ENCODE measurements at places on chromosomes 11 and 22. TPM values are rescaled to one million over a fixed set of nuclear protein-coding genes. Genes with fewer than 3 reads are reported as not detected.

DDX17 gene
- 927 TPM for total RNA-seq

PRRG4 gene
- total RNA-seq, result not detected

SWAP70 gene
- 4.7 TPM for total RNA-seq

APOL4 gene
- total RNA-seq, result not detected

SCN3B gene
- not detected for total RNA-seq

INSC gene
- 0.35 TPM for total RNA-seq

TPST2 gene
- total RNA-seq, result 23.9 TPM

- H3K36me3 ChIP-seq, result no peaks in the 10 kb centered on the region
- no peak overlapping the region for H3K4me3 ChIP-seq
- H3K27ac ChIP-seq, result no peak overlapping the region
- H3K4me1 ChIP-seq, result no peaks in the 10 kb centered on the region
- no peak for DNase-seq
- no peaks in the 10 kb centered on the region for H3K27me3 ChIP-seq
Observed at GRCh38 chr22:10781571-10782403, 4746.2 kb upstream of the OR11H1 start.

DNA sequence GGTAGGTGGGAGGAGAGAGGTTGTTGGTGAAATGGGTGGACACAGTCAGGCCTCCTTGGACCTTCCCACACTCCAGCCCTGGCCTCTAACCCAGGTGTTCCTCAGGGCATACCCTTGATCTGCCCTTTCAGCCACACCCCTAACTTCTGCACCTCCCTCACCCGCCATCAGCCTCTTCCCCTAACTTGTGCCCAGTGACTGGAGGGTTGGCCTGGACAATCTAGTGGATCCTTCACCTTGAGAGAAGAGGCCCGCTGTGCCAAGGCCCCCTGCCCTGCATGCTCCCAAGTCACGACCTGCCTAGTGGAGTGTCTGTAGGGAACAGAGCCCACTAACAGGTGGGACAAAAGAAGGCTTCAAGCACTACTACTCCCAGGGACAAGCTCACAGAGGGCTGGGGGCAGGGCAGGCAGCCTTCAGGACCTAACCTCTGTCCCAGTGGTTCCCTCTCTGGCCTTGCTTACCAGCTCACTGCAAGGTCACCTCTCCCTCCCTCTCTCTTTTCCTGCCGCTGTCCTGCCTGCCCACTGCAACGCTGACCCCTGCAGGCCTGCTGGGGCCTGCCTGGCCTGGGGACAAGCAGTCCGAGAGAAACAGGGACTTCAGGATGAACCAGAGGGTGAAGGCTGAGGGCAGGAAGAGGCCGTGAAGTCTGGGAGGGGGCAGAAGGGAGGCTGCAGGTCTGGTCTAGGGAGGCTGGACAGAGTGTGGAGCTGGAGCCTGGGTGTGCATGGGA, 3.3 kb downstream of the SYT7 start:
- H3K27me3 ChIP-seq, result peaks cover 7% of the 10 kb centered on the region
- H3K4me1 ChIP-seq, result peaks cover 11% of the 10 kb centered on the region
- peak; percentile 0 for DNase-seq
- no peak overlapping the region for H3K27ac ChIP-seq
- H3K36me3 ChIP-seq, result no peaks in the 10 kb centered on the region

- H3K36me3 ChIP-seq, result no peaks in the 10 kb centered on the region
- no peak overlapping the region for H3K4me3 ChIP-seq
- no peak overlapping the region for H3K27ac ChIP-seq
- no peaks in the 10 kb centered on the region for H3K4me1 ChIP-seq
- no peaks in the 10 kb centered on the region for H3K27me3 ChIP-seq
- DNase-seq, result no peak
Observed at GRCh38 chr11:92717240-92717639, 252.2 kb upstream of the MTNR1B start.

GRCh38 chr11:128552783-128553661, 34.3 kb downstream of the ETS1 start:
- DNase-seq, result peak; percentile 28
- H3K4me1 ChIP-seq, result peaks cover 59% of the 10 kb centered on the region
- H3K27ac ChIP-seq, result peak overlapping the region; percentile 28
- no peak overlapping the region for H3K4me3 ChIP-seq
- no peaks in the 10 kb centered on the region for H3K27me3 ChIP-seq

GRCh38 chr11:14907411-14908213, 15.6 kb upstream of the CYP2R1 start:
- no peaks in the 10 kb centered on the region for H3K27me3 ChIP-seq
- H3K36me3 ChIP-seq, result no peaks in the 10 kb centered on the region
- H3K4me3 ChIP-seq, result no peak overlapping the region
- peak; percentile 81 for DNase-seq

DNA sequence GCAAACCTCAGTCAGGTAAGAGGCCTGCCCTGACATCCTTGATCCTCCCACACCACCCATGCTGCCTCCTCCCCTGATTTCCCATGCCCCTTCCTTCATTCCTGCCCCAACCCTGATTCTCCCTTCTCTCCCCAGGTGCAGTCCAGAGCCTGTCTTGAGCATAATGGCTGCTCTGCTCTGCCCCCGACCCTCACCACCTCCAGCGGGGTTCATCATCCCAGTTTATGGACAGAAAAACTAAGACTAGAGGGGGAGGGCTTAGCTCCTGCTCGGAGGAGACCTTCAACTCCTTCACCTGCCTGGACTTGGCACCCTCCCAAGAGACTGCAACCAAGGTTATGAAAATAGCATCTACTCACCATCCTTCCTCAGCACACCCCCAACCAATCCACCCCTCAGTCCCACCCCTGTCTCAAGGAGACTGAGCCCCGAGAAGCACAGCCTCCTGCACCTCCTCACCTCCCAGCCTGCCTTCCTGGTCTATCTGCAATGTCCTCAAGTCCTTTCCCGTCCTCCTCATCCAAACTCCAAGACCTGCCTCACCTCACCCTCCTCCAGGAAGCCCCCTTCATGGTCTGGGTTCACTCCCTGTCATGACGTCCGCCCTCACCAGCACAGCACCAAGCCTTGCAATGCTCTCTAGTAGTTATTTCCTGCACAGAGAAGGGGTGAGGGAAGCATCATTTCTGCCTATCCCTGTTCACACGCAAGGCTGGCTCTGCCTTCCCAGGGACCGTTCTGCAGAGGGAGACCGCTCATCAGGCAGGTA, 103.1 kb downstream of the PDE2A start:
- no peaks in the 10 kb centered on the region for H3K36me3 ChIP-seq
- no peak overlapping the region for H3K4me3 ChIP-seq
- H3K4me1 ChIP-seq, result no peaks in the 10 kb centered on the region
- no peak for DNase-seq
- no peaks in the 10 kb centered on the region for H3K27me3 ChIP-seq

DNA sequence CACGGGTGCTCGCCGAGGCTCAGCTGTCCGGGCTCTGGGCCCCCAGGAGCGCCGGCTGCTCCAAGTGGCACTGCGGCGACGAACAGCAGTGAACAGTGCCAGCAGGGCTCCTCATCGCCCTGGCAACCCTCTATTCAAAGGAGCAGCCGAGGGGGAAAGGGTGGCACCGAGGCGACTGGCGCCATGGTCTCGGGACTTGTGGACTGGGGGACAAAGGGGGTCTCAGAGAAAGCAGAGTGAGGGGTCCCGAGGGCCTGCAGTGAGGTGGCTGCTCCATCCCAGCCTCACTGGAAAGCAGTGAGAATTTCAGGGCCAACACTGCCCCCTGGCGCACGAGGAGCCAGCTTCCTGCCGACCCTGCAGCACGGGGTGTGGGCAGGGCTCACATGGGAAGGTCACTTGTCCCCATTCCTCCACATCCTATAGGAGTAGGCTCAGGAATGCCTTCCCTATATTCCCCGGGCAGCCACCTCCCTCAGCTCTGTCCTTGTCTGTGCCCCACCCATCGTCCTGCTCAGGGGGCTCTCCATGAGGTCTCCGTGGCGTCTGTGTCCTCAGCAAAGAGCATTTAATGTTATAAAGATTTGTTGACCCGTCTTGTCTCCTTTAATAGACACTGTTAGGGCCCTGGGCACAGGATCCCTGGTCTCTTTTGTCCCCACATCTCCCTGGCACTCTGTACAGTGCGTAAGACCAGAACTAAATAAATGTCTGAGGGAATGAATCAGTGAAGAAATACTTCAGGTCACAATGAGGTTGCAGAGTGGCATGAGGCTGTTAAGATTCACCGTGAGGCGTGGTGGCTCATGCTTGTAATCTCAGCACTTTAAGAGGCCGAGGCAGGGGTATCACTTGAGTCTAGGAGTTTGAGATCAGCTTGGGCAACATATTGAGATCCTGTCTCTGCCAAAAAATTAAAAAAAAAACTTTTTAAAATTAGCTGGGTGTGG, 26.4 kb downstream of the LRFN4 start:
- H3K4me1 ChIP-seq, result peaks cover 14% of the 10 kb centered on the region
- no peak overlapping the region for H3K4me3 ChIP-seq
- H3K36me3 ChIP-seq, result no peaks in the 10 kb centered on the region
- DNase-seq, result peak; percentile 38
- no peaks in the 10 kb centered on the region for H3K27me3 ChIP-seq

GRCh38 chr11:122320671-122321070, 204.7 kb upstream of the BLID start:
- H3K36me3 ChIP-seq, result no peaks in the 10 kb centered on the region
- DNase-seq, result no peak
- no peak overlapping the region for H3K27ac ChIP-seq
- no peaks in the 10 kb centered on the region for H3K4me1 ChIP-seq
- H3K4me3 ChIP-seq, result no peak overlapping the region
- no peaks in the 10 kb centered on the region for H3K27me3 ChIP-seq

DNA sequence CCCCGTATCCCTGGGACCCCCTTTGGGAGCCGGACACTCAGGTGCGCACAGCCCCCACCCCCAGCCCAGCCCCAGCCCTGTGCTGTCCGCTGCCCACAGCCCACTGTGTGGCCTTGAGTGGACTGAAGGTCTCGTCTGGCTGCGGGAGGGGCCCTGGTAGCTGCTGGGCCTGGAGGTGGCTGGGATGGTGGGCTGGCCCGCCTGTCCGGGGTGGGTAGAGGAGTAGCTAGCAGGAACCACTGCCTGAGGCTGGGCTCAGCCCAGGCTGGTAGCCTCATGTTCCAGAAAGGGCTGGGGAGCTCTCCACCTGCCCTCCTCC, 4.6 kb upstream of the MUC6 start:
- no peaks in the 10 kb centered on the region for H3K4me1 ChIP-seq
- no peaks in the 10 kb centered on the region for H3K27me3 ChIP-seq
- no peak overlapping the region for H3K27ac ChIP-seq
- DNase-seq, result peak; percentile 16

GRCh38 chr11:33709466-33709865, 8.8 kb upstream of the C11orf91 start:
- H3K27ac ChIP-seq, result no peak overlapping the region
- no peaks in the 10 kb centered on the region for H3K4me1 ChIP-seq
- DNase-seq, result no peak
- H3K4me3 ChIP-seq, result no peak overlapping the region
- H3K27me3 ChIP-seq, result no peaks in the 10 kb centered on the region
- peaks cover 20% of the 10 kb centered on the region for H3K36me3 ChIP-seq

- H3K4me1 ChIP-seq, result no peaks in the 10 kb centered on the region
- no peak for DNase-seq
- no peak overlapping the region for H3K4me3 ChIP-seq
- H3K27ac ChIP-seq, result no peak overlapping the region
Observed at GRCh38 chr22:27192135-27192829, 534.9 kb downstream of the MIAT start.

GRCh38 chr22:45863981-45864751, 112.8 kb downstream of the WNT7B start:
- peaks cover 9% of the 10 kb centered on the region for H3K4me1 ChIP-seq
- no peaks in the 10 kb centered on the region for H3K36me3 ChIP-seq
- H3K27ac ChIP-seq, result no peak overlapping the region
- peak; percentile 50 for DNase-seq
- H3K4me3 ChIP-seq, result no peak overlapping the region

GRCh38 chr11:62193952-62194351, 3.9 kb downstream of the SCGB1D1 start:
- DNase-seq, result no peak
- no peaks in the 10 kb centered on the region for H3K4me1 ChIP-seq
- no peak overlapping the region for H3K27ac ChIP-seq
- H3K4me3 ChIP-seq, result no peak overlapping the region

GRCh38 chr22:37624017-37624365, 15.4 kb downstream of the GGA1 start:
- H3K27ac ChIP-seq, result peak overlapping the region; percentile 52
- no peaks in the 10 kb centered on the region for H3K27me3 ChIP-seq
- peaks cover 7% of the 10 kb centered on the region for H3K36me3 ChIP-seq
- H3K4me3 ChIP-seq, result no peak overlapping the region
- no peak for DNase-seq
- peaks cover 58% of the 10 kb centered on the region for H3K4me1 ChIP-seq

GRCh38 chr11:95231881-95232605, 1.0 kb upstream of the SESN3 start:
- peaks cover 42% of the 10 kb centered on the region for H3K4me1 ChIP-seq
- H3K36me3 ChIP-seq, result no peaks in the 10 kb centered on the region
- H3K4me3 ChIP-seq, result peak overlapping the region; percentile 13
- DNase-seq, result peak; percentile 61

GRCh38 chr11:119907122-119907851, 178.3 kb upstream of the NECTIN1 start:
- H3K4me3 ChIP-seq, result no peak overlapping the region
- H3K27me3 ChIP-seq, result no peaks in the 10 kb centered on the region
- H3K27ac ChIP-seq, result no peak overlapping the region
- H3K36me3 ChIP-seq, result no peaks in the 10 kb centered on the region
- no peaks in the 10 kb centered on the region for H3K4me1 ChIP-seq
- DNase-seq, result no peak

- H3K27me3 ChIP-seq, result no peaks in the 10 kb centered on the region
- DNase-seq, result no peak
- no peaks in the 10 kb centered on the region for H3K36me3 ChIP-seq
Observed at GRCh38 chr11:75305993-75306392, 45.5 kb downstream of the ARRB1 start.

DNA sequence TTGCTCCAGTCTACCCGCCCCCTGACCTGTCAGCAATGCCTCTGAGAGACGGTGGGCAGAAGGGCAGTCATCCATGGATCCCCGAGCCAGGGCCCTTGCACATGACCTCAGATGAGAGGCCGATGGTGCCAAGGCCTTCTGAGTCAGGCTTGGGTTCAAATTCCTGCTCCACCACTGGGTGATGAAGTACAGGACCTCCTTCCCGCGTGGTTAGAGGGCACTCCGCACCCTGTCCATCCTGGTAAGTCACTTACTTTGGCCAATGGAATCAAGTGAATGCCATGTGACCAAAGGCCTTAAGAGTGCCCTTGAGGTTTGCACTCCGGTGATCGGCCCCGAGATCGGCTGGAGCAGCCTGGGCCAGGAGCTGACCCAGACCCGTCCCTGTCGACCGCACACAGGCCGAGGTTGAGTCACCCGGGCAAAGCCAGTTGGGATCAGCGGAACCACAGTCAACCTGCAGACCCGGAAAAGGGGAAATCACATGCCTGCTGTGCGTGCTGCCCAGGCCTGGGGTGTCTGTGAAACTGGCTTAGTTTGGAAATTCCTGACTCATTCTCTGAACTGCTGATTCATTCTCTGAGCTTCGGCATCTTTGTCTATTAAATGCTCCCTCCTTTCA, 48.9 kb downstream of the RTL6 start:
- DNase-seq, result no peak
- H3K27me3 ChIP-seq, result no peaks in the 10 kb centered on the region
- H3K4me3 ChIP-seq, result no peak overlapping the region
- H3K4me1 ChIP-seq, result peaks cover 16% of the 10 kb centered on the region
- H3K36me3 ChIP-seq, result no peaks in the 10 kb centered on the region
- no peak overlapping the region for H3K27ac ChIP-seq

Data from CD4-positive, alpha-beta memory T cell (primary cell).